Neural progenitor cell (in vitro differentiated cells): ENCODE measurements at places on chromosomes 12 and 14.

DNA sequence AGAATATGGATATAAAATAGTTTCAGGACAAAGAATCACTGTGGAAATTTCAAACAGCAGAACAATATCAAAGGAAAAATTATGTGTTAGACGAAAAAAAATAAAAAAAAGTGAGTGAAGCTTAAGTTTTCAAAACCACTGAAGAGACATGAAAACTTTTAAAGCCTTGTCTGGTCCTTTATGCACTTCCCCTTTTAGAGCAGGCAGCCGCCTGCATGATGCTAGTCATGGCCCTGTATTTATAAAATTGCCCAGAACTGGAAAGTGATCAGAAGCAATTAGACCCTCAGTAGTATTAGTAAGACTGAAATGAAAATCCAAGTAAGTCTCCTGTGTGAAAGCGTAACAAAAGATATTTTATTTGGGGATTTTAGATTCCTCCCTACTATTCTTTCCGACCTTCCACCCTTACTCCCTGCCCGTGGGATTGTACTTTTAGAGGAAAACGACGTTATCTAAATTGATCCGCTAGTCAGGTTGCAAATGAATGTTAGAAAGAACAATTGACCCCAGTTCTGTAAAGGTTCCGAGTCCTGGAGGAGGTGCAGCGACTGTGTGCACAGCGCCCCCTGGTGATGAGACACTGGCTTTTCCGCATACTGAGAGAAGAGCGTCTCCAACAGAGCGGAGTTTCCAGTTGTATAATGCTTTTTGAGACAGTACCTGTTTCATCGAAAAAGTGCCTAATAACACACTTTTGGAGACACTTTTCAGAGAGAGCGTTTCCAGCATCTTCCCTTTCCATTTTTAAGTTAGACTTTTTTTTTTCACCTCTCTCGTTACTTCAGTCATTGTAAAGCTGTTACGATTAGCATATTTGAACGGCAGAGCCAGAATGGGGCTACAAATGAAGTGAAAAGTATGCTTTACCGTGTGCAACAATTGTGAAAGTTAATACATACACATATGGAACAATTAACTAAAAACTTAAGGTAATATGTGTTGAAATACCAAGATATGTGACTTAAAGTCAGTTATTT is 12.4 kb downstream of the MGST1 start:
- H3K4me1 ChIP-seq: peaks cover 14% of the 10 kb centered on the region
- no peak overlapping the region for H3K4me3 ChIP-seq
- H3K27me3 ChIP-seq: no peaks in the 10 kb centered on the region

DNA sequence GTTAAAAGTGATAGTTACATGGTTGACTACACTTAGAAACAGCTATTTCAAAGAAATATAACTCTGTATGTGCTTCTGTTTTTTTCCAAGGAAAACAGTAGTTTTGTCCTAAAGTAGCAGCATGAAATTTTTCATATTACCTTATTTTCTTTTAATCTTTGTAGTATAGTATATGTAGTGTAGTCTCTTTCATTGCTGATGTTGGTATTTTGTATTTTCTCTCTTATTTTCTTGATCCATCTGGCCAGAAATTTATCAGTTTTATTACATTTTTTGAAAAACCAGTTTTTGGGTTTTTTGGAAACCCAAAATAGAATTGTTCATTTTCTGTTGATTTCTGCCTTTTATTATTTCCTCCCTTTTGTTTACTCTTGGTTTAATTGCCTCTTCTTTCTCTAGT is 6.4 kb upstream of the RNU6-8 start:
- H3K27ac ChIP-seq: no peak overlapping the region
- H3K36me3 ChIP-seq: no peaks in the 10 kb centered on the region
- H3K27me3 ChIP-seq: peaks cover 4% of the 10 kb centered on the region
- no peak for DNase-seq

DNA sequence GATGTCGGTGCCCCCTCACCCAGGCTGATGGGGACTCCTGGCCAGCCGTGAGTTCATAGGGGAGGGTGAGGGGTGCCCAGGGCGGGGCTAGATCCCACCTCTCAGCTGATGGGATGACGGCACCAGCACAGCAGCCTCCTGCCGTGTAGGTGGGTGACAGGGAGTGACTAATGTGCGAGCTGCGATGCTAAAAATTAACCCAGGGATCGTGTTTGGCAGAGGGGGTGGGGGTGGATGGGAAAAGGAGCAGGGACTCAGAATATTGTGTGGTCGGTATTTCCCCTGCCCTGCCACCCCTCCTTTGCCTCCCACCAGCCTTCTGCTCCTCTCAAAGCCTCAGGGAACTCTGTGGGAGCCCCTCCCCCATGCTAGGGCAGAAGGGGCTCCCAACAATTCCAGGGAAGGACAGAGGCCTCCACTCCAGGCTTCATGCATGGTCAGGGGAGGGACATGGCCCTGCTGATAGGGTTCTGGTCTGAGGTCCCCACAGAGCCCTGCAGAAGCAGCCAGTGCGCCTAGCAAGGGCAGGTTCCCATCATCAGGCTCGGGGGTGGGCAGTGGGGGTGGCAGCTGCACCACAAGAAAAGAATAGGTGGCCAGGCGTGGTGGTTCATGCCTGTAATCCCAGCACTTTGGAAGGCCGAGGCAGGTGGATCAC is 12.5 kb downstream of the TAMALIN start:
- no peak for DNase-seq
- no peaks in the 10 kb centered on the region for H3K36me3 ChIP-seq
- peaks cover 3% of the 10 kb centered on the region for H3K4me1 ChIP-seq
- no peak overlapping the region for H3K27ac ChIP-seq

GRCh38 chr14:66507181-66507721 is 696 bp upstream of the GPHN start:
- peak overlapping the region; percentile 87 for H3K4me3 ChIP-seq
- peaks cover 28% of the 10 kb centered on the region for H3K27me3 ChIP-seq
- H3K27ac ChIP-seq: peak overlapping the region; percentile 61
- DNase-seq: no peak
- peaks cover 14% of the 10 kb centered on the region for H3K4me1 ChIP-seq

GRCh38 chr12:52082988-52083637 is 3.6 kb downstream of the SMIM41 start:
- H3K36me3 ChIP-seq: no peaks in the 10 kb centered on the region
- H3K4me1 ChIP-seq: peaks cover 10% of the 10 kb centered on the region
- no peak overlapping the region for H3K4me3 ChIP-seq
- peak; percentile 79 for DNase-seq
- no peak overlapping the region for H3K27ac ChIP-seq
- H3K27me3 ChIP-seq: no peaks in the 10 kb centered on the region

GRCh38 chr14:75549169-75549568 is 26.9 kb downstream of the BATF start:
- H3K4me1 ChIP-seq: no peaks in the 10 kb centered on the region
- no peaks in the 10 kb centered on the region for H3K36me3 ChIP-seq
- H3K27ac ChIP-seq: no peak overlapping the region
- no peak overlapping the region for H3K4me3 ChIP-seq
- no peak for DNase-seq

- H3K4me3 ChIP-seq: no peak overlapping the region
- H3K4me1 ChIP-seq: no peaks in the 10 kb centered on the region
- no peaks in the 10 kb centered on the region for H3K36me3 ChIP-seq
- H3K27me3 ChIP-seq: no peaks in the 10 kb centered on the region
- DNase-seq: no peak
Observed at GRCh38 chr12:82182601-82183190, 175.5 kb downstream of the CCDC59 start.

DNA sequence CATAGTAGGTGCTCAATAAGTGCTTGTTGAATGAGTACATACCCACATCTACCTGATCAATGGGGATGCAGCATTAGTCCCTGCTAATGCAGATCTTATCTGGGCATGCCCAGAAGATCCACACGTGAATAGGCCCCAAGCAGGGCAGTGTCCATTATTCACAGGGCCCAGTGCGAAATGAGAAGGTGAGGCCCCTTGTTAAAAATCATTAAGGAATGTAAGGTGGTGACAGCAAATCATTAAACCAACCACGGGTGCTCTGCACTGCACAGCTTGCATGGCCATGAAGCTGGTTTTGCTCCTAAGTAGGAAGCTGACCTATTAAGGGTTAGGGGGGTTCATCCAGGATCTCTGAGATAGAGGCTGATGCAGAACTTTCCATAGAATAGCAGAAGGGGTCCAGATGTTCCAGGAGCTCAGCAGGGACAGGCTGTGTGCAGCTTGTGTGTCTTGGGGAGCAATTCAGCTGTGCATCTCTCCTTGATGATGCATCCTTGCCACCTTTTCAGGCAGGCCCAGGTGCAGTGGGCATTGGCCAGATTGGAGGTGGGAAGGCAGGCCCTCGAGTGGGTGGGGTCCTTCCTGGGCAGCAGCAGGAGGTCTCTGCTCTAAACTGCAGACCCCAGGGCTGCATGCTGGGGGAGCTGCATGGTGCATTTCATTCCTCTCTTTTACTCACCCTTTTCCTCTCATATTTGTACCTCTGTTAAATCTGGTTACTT is 231.3 kb upstream of the PWP1 start:
- no peaks in the 10 kb centered on the region for H3K27me3 ChIP-seq
- H3K27ac ChIP-seq: no peak overlapping the region
- no peak for DNase-seq
- no peak overlapping the region for H3K4me3 ChIP-seq

DNA sequence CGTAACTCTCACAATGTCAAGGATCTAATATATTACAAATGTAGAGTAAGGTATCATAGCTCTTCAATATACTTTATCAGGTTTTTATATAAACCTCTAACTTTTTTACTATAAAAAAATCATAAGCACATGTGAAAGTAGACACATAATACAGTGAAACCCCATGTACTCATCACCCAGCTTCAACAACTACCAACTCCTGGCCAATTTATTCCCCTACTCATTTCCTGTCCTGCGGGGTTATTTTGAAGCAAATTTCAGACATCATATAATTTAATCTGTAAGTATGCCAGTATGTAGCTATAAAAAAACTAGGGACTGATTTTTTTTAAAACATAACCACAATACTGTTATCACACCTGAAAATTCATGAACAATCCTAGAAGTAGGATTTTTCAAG is 47.7 kb downstream of the NOPCHAP1 start:
- no peaks in the 10 kb centered on the region for H3K36me3 ChIP-seq
- H3K27me3 ChIP-seq: no peaks in the 10 kb centered on the region
- H3K4me3 ChIP-seq: no peak overlapping the region
- DNase-seq: no peak

DNA sequence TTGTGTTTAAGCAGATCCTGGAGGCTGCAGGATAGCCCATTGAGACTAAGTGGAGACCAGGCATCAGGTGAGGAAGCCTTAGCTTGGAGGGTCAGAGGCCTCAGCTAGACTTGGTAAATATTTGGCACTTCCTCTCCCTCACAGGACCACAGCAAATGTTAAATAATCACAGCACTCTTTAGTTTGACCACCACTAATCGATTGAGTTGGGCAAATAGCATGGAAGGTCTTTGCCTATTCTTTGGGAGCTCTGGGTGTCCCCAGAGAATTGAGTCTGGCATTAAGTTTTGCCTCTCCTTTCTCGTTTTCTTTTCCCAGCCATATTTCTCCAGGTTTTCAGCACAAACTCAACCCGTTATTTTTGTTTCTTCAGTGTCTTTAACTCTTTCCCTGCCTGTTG is 61.4 kb downstream of the ETV6 start:
- no peak overlapping the region for H3K27ac ChIP-seq
- no peak for DNase-seq
- H3K27me3 ChIP-seq: no peaks in the 10 kb centered on the region
- no peaks in the 10 kb centered on the region for H3K36me3 ChIP-seq
- H3K4me1 ChIP-seq: peaks cover 8% of the 10 kb centered on the region

DNA sequence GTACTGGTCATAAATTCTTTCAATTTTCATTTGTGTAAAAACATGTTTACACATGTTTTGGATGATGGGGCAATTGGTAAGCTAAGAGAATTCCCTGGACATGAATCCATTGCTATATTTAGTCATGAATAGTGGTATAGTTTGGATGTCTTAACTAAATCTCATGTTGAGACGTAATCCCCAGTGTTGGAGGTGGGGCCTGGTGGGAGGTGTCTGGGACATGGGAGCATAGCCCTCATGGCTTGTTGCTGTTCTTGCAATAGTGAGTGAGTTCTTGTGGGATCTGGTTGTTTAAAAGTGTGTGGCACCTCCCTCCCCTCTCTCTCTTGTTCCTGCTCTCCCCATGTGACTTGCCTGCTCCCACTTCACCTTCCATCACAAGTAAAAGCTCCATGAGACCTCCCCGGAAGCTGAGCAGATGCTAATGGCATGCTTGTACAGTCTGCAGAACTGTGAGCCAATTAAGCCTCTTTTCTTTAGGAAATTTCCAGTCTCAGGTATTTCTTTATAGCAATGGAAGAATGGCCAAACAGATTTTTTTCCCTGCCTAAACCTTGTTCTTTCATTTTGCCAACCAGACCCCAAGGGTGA is 33.6 kb downstream of the CTSG start:
- H3K27me3 ChIP-seq: no peaks in the 10 kb centered on the region
- H3K27ac ChIP-seq: no peak overlapping the region
- H3K36me3 ChIP-seq: no peaks in the 10 kb centered on the region
- no peaks in the 10 kb centered on the region for H3K4me1 ChIP-seq
- no peak overlapping the region for H3K4me3 ChIP-seq
- no peak for DNase-seq

DNA sequence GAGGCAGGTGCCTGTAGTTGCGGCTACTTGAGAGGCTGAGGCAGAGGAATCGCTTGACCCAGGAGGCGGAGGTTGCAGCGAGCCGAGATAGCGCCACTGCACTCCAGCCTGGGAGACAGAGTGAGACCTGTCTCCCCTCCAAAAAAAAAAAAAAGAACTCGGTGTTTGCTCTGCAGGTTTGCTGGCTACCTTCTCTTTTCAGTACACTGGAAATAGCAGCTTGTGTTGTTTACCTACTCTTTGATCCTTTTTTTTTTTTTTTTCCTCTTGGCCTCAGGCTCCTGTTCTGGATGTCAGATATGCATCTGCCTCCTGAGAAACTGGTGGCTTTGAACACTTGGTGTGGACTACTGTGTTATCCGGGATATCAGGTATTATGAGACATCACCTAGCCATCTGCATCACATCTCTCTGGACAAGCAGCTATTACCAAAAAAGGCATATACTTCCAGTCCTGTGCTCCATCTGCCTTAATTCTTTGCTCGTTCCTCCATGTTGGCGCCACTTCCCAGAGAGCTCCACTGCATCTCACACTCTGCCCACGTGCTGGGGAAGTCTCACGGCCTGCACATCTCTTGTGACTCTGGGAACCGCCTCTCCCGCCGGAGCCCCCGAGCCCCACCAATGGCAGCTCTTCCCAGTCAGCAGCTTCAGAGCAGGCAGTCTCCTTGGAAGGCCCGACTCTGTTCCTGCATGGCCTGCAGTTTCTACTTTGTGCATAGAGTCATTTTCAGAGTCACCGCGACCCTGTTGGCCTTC is 50.9 kb upstream of the TRAF3 start:
- H3K27me3 ChIP-seq: no peaks in the 10 kb centered on the region
- no peak overlapping the region for H3K27ac ChIP-seq
- H3K36me3 ChIP-seq: peaks cover 14% of the 10 kb centered on the region

- H3K27me3 ChIP-seq: peaks cover 3% of the 10 kb centered on the region
- no peak overlapping the region for H3K4me3 ChIP-seq
- no peak overlapping the region for H3K27ac ChIP-seq
- no peak for DNase-seq
Observed at GRCh38 chr12:52120951-52121823, 41.7 kb downstream of the SMIM41 start.

- no peak overlapping the region for H3K27ac ChIP-seq
- DNase-seq: no peak
- H3K27me3 ChIP-seq: no peaks in the 10 kb centered on the region
- peaks cover 6% of the 10 kb centered on the region for H3K4me1 ChIP-seq
Observed at GRCh38 chr12:1970331-1970900, 33.8 kb downstream of the DCP1B start.

GRCh38 chr12:123260081-123260480 is 11.6 kb downstream of the CDK2AP1 start:
- peaks cover 5% of the 10 kb centered on the region for H3K36me3 ChIP-seq
- no peak for DNase-seq
- H3K27ac ChIP-seq: peak overlapping the region; percentile 91
- H3K4me3 ChIP-seq: no peak overlapping the region
- peaks cover 38% of the 10 kb centered on the region for H3K4me1 ChIP-seq
